ENCODE measurements at places on chromosomes 13 and 19.
A peak's percentile ranks its signal among the peaks of the same experiment; 100 is the strongest.

DNA sequence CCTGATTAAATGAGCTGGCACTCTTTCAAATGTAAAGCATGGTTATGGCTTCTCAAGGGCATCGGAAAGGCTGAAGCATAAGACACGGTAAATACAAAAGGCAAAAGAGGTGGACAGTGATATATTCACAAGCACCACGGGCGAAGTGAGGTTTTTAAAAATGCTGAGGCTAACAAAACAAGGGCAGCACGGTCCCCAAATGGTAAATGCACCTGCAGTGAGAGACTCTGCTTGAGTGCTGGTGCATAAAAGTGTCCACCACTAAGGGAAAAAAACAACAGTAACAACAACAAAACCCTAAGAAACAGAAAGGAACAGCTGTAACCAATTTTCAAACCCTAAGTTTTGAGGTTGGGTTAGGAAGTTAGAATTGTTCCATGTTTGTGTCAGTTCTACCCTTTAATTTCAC is 234.9 kb downstream of the PCDH9 start:
- DNase-seq: no peak

DNA sequence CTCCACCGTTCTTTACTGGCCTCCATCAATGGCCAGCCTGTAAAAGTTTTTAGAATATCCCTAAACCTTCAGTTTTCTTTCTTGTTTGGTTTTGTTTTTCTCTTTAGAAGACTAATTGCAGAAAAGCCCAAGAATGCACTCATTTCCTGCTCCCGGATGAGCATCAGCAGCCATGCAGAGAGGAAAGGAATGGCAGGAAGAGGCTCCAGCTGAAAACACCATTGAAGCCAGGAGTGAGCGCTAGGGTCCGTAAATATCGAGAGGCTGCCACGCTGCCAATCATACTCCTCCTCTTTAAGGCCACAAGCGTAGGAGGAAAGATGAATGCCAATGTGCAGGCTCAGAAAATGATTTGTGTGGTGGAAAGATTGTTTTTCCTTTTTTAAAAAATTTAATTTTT is 57.4 kb upstream of the UBE2L5 start:
- DNase-seq: no peak

- DNase-seq: no peak
Measured at GRCh38 chr13:45683701-45684100, 18.4 kb upstream of the CBY2 start.

GRCh38 chr19:39401549-39402345 is 4.9 kb upstream of the ZFP36 start:
- peak; percentile 87 for DNase-seq

DNA sequence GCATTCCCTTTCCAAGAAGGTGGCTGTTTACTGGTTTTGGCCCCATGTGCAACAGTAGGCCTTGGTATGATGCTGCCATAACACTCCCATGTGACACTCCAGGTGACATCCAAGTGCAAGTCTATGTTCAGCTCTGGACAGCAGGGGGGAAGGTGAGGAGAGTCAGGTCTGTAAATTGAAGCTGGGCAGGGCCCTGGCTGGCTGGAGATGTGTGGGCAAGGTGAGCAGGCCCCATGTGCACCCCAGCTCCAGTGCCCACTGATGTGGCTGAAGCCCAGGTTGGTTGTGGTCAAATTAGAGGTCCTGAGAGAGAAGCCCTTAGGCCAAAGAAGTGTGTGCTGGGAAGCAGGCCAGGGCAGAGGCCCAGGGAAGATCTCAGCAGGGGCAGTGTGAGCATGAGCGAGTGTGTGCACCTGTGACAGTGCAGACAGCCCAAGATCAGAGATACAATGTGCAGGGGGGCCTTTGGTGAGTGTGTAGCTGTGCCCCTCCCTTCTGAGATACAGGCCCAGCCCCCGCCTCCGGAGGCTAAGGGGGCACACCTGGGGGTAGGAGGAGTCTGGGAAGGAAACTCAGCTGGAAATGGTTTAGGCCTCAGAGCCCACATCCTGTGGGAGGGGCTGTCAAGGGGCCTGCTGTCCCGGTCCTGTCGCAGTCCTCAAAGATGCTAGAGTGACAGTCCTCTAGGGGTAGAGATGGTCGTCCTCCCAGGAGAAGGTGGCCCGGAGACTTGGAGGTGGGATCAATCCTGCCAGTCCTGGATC is 18.6 kb downstream of the DEDD2 start:
- DNase-seq: peak; percentile 96

DNA sequence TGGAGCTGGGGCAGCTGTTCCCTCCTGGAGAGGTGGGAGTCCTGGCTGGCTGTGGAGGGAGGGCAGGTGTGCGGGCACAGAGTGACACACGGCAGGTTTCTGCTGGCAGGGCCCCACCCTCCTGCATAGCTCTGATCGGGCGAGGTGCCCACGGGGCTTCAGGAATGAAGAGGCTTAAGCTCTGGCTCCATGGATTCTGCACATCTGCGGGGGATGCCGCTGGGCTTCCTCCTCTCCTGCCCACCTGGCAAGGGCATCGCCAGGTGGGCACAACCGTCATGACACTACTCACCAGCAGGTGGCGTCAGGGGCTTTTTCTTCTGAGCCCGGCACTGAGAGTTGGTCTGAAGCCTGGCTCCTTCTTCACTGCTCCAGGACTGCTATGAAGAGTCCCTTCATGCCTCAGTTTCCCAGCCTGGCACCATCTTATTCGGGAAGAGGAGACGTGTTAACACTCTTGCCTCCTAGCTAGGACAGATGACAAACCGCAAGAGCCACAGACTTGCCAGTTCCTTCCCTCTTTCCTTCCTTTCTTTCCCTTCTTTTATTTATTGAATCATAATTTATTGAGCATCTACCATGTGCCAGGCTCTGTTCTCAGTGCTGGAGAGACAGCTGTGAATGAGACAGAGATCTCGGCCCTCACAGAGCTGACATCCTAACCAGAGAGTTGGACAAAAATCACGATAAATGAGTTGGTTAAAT is 15.2 kb upstream of the PAK4 start:
- peak; percentile 58 for DNase-seq

- DNase-seq: no peak
Measured at GRCh38 chr13:47184321-47184720, 287.5 kb upstream of the HTR2A start.

GRCh38 chr13:30845297-30846214 is 60.5 kb upstream of the MEDAG start:
- DNase-seq: no peak

- no peak for DNase-seq
Measured at GRCh38 chr13:51318015-51318414, 21.5 kb upstream of the SERPINE3 start.

- DNase-seq: no peak
Measured at GRCh38 chr19:47275791-47276461, 1.2 kb downstream of the INAFM1 start.

DNA sequence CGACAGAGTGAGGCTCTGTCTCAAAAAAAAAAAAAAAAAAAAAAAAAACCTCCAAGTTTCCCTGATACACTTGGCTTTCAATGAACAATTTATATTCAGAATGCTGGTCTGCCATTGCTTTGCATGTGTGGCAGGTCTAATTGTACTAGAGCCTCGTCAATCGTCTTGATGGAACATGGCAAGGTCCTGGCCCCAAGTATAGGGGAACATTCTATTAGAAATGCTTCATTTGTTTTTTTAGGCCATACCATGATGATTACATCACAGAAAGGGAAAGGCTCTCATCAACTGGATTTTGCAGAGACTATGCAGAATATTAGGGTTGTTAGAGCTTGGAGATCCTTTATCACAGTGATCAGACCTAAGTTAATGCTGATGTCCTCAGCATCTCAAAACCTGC is 28.0 kb downstream of the SPRY2 start:
- DNase-seq: no peak

DNA sequence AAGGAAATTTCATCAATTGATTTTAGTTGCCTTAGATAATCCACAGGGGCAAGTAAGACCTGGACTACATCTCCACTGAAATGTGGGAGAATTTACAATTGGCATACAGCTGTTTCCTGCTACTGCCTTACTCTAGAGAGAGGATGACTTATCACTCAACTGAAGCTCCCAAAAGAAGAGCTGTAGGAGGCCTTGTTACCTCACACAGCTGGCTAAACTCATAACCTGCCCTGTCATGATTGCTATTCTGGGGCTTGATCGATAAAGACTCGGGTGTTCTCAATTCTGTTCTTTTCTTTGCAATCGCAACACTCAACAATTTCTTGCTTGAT is 1396.4 kb downstream of the EFNB2 start:
- DNase-seq: no peak

DNA sequence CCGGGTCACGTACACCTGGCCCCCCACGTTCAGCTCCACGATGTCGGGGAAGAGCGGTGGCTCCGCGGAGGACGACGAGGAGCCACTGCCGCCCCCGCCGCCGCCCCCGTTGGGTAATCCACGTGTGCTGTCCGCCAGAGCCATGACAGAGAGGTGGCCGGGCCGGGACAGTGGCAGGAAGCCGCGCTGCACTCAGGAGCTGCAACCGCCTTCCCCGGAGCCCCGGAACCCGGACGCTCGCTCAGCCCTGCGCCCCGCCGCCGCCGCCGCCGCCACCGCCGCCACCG is 257 bp downstream of the KCTD12 start:
- DNase-seq: no peak

DNA sequence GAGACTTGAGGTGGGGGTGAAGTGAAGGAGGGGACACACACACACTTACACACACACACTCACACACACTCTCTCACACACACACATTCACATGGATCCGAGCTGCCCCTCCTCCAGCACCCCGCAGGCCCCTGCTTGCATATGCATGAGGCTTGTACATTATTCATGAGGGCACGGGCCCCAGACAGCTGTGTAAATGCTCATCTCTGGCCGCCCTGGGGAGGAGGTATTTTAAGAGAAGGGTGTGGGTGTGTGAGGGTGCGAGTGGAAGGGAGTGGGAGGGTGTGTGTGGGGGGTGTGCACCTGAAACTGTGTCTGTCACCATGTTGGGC is 2.4 kb downstream of the NCAN start:
- DNase-seq: no peak

DNA sequence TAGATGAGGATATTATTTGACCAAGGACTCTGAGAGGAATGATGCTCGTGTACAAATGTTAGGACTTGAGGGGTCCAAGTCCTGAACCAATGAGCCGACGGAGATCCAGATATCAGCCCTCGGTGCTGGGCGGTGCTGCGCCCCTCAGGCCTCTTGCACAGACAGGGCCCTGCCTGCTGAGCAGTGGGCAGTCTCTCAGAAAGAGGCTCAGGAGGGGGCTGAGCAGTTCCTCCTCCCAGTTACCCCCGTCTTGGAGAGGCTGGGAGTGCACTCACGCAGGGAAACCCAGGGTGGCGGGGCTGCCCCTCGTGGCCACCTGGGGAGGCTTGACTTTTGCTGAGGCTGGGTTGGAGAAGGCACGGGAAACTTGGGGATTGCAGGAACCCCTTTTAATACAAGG is 18.4 kb downstream of the TEX29 start:
- DNase-seq: no peak

DNA sequence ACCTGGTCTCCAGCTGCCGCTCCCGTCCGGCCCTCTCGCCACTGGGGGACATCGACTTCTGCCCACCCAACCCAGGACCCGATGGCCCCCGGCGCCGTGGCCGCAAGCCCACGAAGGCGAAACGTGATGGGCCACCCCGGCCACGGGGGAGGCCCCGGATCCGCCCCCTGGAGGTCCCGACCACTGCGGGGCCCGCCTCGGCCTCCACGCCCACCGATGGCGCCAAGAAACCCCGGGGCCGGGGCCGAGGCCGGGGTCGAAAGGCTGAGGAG is 6.7 kb downstream of the PRR12 start:
- DNase-seq: no peak

DNA sequence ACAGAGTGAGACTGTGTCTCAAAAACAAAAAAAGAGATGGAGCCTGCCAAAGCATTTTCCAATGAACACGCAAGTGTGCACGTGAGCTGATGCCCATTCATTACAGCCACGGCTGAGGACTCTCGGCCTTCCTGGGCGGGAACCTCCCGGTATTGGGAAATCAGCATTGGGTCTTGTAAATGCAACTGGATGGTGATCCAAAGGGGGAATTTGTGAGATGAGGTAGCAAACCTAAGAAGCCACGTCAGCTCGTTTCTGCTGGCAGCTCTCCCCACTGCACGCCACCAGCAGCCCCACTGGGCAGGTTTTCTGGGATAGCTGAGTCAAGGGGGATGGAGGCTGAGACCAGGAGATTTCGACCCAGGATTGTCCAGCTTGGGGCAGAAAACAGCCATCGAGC is 11.5 kb downstream of the C13orf46 start:
- DNase-seq: no peak

DNA sequence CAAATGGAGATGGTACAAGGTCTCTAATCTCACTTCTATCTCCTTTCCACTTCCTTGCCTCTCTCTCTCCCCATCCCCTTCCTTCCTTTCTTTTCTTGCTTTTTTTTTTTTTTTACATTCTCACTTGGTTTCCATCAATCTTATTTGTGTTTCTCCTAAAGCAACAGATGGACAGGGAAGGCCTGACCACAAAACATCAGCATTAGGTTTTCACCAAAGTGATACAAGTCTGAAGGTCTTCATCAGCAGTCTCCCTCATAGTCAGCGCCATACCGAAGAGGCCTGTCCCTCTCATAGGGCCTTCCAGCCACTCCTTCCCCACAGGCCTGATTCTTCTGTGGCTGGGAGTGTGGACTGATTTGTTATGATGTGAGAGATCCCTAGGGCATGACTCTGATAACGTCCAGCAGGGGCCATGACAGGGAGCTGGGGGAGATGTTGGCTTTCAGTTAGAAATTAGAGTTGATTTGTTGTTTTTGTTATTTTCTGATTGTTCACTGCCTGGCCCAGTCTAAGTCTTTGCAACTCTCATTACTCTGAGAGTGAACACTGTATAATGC is 158.7 kb downstream of the SLC7A1 start:
- DNase-seq: no peak

DNA sequence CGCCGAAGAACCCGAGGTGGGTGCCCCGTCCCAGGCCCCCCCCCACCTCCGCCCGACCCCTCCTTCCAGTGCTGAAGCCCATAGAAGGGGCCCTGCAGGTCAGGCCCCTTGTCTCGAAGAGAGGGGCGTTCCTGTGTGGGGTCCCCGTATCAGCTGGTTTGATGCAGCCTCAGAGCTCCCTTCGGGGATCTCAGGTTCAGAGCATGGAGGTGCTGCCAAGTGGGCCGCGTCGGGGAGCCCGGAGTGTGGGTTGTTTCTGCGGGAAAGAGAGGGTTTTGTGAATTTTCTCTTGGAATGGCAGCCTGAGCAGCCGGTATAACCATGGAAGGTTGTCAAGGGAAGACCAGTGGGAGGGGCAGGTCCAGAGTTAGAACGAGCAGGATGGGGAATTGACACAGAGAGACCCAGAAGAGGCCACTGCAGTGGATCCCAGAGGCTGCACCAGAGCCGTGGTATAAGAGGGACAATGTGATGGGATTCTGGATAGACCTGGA is 384 bp downstream of the TRAPPC2B start:
- peak; percentile 7 for DNase-seq

DNA sequence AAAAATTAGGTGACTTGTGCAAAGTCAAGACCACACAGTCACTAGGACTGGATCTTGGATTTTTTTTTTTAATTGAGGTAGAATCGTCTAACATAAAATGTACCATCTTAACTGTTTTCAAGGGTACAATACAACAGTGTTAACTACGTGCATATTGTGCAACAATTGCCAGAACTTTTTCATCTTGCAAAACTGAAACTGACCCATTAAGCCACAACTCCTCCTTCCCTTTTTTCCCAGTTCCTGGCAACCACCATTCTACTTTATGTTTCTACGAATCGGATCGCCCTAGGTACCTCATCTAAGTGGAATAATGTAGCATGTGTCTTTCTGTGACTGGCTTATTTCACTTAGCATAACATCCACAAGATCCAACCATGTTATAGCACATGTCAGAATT is 37.5 kb upstream of the POMP start:
- no peak for DNase-seq

- no peak for DNase-seq
Measured at GRCh38 chr19:46616631-46617322, 8.1 kb downstream of the PTGIR start.

GRCh38 chr13:111177081-111177711 is 62.1 kb downstream of the ARHGEF7 start:
- DNase-seq: peak; percentile 62

All from CD4-positive, CD25-positive, alpha-beta regulatory T cell (primary cell).